C1 segment of cervical spinal cord (tissue), 14 donors: ENCODE measurements at places on chromosomes 4 and X.

DNA sequence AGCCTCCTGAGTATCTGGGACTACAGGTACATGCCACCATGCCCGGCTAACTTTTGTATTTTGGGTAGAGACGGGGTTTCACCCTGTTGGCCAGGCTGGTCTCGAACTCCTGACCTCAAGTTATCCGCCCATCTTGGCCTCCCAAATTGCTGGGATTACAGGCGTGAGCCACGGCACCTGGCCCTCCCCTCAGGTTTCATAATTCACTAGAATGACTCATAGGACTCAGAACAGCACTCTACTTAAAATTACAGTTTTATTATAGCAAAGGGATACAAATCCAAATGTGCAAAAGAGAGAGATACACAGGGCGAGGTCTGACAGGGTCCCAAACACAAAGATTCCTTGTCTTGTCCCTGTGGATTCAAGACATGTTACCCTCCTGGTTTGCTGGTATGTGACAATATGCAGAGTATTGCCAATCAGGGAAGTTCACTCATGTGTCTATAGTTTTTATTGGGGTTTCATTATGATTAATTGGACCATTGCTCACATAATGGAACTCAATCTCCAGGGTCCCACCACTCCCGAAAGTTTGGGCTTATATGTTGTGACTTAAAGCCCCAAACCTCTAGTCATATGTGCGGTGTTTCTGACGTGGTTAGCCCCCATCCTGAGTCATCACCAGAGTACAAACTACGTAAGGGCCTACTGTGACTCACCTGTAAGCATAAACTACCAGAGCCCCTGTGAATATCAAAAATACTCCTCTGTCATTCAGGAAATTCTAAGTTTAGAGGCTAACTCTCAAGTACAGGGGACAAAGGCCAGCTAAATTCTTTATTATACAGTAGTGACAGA, 5.2 kb downstream of the YIPF6 start:
- DNase-seq, result no peak

DNA sequence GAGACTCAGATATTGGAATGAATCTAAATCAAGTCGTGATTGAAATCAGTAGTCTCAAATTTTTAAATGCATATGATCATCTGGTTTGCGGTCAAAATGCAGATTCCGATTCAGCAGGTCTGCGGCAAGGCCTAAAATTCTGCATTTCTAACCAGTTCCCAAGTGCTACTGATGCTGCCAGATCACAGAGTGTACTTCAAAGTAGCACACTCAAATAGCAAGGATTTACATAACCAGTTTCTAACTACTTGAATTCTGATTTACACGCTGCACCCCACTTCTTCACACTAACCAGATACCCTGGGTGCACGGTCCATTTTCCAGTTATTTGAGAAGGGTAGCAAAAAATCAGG, 752 bp downstream of the MBTPS2 start:
- DNase-seq, result no peak

GRCh38 chr4:40685300-40685699, 55.6 kb upstream of the RBM47 start:
- no peak for DNase-seq

DNA sequence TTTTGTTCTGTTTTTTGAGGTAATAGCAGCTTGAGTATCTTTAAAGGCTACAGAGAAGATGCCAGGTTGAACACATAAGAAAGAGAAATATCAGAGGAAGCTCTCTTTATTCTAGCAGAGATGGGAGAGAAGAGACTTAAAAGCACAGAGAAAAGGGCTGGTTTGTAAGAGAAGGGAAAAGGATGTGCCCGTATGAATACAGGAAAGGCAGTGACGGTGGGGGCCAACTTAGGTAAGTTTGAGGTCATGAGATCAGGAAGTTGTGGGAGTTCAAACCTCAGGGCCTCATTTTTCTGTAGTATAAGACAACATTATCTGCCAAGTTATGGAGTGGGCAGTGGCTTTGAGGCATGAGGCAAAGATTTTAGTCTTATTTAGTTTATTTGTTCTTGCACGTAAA, 121.3 kb upstream of the S100G start:
- no peak for DNase-seq

DNA sequence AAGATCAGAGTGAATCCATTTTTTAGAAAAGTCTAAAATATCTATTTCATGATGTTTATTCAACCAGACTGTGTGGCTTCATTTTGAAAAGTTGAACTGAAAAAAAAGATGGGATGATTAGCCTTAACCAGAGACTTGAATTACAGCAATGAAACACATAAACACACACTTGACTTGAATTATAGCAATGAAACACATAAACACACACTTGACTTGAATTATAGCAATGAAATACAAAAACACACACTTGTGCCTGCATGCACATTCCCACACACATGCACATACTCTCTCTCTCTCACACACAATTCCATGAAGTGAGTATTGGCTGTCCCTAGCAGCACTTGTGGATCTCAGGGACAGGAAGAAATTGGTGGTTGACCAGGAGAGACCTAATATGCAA, 286.8 kb downstream of the USP46 start:
- DNase-seq, result no peak
